Activated CD8-positive, alpha-beta T cell treated with anti-CD3 and anti-CD28 coated beads for 36 hours (primary cell): ENCODE measurements at places on chromosomes 4 and X. TPM values are rescaled to one million over a fixed set of nuclear protein-coding genes. Genes with fewer than 3 reads are reported as not detected.

The AGTR2 gene
- total RNA-seq = not detected

The SLC16A2 gene
- total RNA-seq = 0.36 TPM

The TRIM60 gene
- not detected for total RNA-seq

The EOLA2 gene
- 23.2 TPM for total RNA-seq

The SPINK2 gene
- 0.81 TPM for total RNA-seq

The CENPVL2 gene
- total RNA-seq = not detected

The RPA4 gene
- 0.38 TPM for total RNA-seq

The STK32B gene
- total RNA-seq = not detected

The SPANXD gene
- total RNA-seq = not detected

DNA sequence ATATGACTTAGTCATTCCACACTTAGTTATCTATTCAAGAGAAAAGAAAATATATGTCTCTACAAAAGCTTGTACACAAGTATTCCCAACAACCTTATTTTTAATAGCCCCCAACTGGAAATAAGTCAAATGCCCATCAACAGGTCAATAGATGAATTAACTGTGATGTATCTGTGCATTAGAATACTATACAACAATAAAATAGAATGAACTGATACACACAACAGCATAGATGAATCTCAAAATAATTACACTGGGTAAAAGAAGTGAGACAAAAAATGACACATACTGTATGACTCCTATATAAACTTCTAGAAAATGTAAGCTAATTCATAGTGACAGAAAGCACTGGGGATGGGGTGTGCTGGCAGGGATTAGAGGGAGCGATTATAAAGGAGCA, 354.1 kb upstream of the DIPK2B start:
- no peak for DNase-seq

DNA sequence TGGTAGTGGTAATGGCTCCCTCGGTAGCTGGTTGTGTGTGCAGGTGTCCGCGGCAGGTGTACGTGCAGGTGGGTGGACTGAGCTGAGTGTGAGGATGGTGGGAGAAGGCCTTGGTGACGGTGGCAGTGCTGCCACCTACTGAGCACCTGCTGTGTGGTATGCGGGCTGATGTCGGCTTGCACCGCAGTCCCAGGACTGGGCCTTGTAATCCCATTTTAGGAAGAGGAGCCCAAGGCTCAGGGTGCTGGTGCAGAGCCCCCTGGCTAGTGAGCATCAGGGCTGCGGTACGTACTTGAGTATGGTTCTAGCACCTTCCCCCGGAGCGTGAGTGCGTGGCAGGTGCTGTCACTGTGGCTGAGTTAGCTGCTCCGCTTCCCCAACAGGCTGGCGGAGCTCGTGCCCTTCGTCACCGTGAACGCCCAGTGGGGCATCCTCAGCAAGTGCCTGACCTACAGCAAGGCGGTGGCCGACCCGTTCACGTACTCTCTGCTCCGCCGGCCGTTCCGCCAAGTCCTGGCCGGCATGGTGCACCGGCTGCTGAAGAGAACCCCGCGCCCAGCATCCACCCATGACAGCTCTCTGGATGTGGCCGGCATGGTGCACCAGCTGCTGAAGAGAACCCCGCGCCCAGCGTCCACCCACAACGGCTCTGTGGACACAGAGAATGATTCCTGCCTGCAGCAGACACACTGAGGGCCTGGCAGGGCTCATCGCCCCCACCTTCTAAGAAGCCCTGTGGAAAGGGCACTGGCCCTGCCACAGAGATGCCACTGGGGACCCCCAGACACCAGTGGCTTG, 5.7 kb upstream of the CPZ start:
- DNase-seq = no peak

- DNase-seq = peak; percentile 46
Observed at GRCh38 chr4:95549246-95550114, 707 bp upstream of the UNC5C start.

- DNase-seq = no peak
Observed at GRCh38 chrX:79153348-79153747, 8.9 kb downstream of the GPR174 start.

- DNase-seq = no peak
Observed at GRCh38 chrX:71302461-71303213, 1.1 kb downstream of the ITGB1BP2 start.

DNA sequence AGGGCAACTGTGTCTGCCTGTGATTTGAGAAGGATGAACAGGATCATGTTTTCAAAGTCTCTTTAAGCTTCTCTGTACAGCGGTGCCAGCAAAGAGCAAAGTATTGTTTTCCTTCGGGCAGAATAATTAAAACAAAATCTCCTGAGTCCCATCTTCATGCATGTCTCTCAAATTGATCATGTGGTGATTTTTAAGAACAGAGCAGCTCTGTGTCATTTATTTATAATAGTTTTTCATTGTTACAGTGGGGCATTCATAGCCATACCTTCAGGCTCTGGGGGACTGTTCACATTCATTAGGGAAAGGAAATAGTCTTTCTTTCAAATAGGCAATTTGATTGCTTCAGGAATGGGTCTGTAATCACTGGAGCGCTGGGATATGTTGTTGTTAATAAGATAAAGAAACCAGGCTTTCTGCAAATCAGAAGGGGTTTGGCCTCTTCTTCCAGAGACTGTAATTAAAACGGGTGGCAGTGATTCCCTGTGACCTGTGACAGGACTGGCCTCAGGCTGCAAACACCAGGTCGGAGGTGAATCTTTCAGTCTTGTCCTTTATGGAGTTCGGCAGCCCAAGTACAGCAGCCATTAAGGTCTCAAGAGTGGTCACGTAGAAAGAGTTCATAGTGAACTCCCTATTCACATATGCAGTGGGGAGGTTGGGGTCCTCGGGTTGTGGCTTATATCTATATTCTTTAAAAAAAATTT, 29.3 kb upstream of the CBR4 start:
- no peak for DNase-seq

DNA sequence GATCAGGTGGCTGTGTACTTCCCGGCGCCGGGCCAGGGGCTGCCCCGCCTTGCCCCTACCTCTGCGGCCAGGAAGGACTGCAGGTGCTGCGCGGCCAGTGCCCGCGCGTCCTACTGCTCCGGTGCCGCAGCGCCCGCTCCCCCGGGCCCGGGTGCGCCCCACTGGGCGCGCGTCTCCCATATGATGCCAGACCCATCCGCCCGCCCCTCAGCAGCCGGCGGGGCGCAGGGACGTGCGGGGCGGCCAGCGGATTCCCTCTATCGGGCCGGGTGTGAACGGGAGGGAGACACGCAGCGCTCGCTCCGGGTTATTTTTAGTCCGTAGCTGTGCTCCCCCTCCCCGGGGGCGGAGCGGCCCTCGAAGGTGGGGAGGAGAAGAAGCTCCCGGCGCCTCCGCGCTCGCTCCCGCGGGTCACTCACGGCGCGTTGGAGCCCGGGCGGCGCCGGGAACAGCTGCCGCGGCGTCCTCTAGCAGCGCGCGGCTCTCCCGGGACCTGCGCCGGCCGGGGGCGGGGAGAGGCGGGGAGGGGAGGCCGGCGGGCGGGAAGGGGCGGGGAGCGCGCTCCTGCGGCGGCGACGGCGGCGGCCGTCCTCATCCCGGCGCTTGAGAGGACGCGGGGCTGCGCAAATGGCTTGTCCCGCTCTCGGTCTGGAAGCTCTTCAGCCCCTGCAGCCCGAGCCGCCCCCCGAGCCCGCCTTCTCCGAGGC, 103.6 kb downstream of the UCHL1 start:
- DNase-seq = peak; percentile 8

- no peak for DNase-seq
Observed at GRCh38 chrX:42746606-42747005, 31.4 kb downstream of the PPP1R2C start.

GRCh38 chr4:52825460-52826090, 36.5 kb upstream of the RASL11B start:
- DNase-seq = no peak

- DNase-seq = no peak
Observed at GRCh38 chrX:119359618-119360382, 39.3 kb upstream of the SLC25A43 start.

- no peak for DNase-seq
Observed at GRCh38 chrX:130902446-130902782, 595 bp downstream of the ENOX2 start.

DNA sequence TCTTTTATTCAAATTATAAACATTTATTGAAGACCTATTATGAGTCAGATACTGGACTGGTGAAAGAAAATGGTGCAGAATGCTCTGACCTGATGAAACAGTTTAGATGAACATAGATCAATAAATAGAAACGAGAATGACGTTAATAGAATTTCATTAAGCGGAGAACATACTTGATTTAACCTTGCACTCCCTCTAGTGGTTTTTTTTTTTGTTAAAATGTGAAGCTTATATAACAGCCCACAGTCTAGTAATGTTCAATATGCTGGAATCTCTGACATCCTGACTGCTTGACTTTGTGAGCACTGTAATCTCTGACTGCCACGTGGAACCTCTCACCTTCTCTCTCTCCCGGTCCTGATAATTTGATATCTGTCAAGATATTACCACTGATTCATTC, 32.3 kb downstream of the HDAC8 start:
- DNase-seq = no peak

GRCh38 chr4:66169341-66169740, 499.1 kb upstream of the EPHA5 start:
- DNase-seq = no peak

- DNase-seq = no peak
Observed at GRCh38 chr4:69748173-69748572, 12.2 kb downstream of the SULT1B1 start.

- no peak for DNase-seq
Observed at GRCh38 chrX:53281321-53281822, at the start of gene IQSEC2. Gene IQSEC2 (minus strand): TSS chrX:53281584.

GRCh38 chrX:82230013-82230412, 1028.1 kb downstream of the SH3BGRL start:
- no peak for DNase-seq

- DNase-seq = no peak
Observed at GRCh38 chr4:69484011-69484410, 11.7 kb downstream of the UGT2B4 start.

DNA sequence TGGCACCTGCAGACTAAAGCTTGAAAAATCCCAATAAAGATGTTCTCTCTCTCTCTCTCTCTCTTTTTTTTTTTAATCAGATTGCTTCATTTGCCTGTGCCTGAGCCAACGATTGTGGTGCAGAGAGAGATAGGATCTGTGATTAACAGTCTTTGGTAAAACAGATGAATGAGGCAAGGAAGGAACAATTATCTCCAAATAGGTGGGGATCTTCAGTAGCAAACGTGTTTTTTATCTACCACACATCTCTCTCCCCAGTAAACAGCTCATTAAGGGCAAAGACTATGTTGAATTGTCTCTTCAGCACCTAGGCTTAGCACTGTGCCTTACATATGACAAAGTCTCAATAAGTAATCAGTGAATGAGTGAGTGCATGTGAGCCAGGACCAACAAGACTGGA, 96.3 kb downstream of the SMIM20 start:
- no peak for DNase-seq

DNA sequence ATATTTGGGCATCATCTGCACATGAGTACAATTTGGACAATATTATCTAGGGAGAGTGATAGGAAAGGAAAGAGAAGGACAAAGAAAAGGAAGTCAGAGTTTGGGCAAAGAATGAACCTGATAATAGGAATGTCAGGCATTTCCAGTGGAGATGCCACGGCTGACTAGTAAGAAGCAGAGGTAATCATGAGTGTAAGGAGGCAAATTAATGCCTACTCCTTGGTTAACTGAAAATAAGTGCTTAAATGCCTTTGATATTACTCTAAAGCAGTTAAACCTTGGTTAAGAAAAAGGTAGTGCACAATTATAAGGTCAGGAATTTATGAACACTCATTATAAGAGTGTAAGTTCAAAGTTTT, 99.2 kb upstream of the DDIT4L start:
- no peak for DNase-seq

DNA sequence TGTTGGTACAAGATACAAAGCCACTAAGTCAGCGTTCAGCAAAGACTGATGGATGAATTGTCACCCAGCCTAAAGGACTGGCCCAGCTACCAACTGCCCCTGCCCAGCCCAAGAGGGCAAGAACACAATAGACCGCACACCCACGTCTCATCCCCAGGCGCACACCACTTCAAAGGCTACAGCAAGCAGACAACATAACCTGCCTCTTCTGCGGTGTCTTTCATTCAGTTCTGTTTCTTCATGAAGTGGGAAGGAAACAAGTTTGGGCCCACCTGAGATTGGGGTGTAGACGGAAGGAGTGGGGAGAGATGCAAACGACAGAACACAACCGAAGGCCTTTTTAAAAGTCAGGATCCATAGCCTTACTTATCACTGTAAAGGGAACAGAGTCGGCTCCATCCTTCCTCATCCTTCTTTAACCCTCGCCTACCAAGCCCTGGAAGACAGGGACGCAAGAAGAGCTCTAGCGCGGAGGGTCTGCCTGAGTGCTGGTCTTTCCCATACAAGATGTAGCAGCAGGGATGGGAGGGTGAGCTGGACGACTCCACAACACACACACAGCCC, 691 bp downstream of the SCARB2 start:
- peak; percentile 73 for DNase-seq

DNA sequence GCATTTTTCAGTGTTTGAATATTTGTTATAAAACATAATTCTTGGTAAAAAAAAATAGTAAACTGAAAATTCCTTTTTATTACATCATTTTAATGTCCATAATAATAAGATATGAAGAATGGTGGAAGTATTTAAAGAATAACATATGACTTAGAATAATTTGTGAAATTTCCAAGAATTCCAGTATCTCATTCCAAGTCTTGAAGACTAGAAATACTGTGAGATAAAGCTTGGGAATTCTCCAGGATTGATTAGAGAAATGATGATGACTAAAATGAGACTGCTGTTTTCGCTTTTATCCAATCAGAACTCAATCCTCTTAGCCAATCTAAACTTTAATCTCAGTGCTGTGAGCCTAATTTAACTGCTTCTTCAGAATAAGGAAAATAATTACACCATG, 184.2 kb upstream of the HCCS start:
- DNase-seq = no peak

- DNase-seq = no peak
Observed at GRCh38 chr4:114423582-114423981, 175.0 kb upstream of the UGT8 start.

DNA sequence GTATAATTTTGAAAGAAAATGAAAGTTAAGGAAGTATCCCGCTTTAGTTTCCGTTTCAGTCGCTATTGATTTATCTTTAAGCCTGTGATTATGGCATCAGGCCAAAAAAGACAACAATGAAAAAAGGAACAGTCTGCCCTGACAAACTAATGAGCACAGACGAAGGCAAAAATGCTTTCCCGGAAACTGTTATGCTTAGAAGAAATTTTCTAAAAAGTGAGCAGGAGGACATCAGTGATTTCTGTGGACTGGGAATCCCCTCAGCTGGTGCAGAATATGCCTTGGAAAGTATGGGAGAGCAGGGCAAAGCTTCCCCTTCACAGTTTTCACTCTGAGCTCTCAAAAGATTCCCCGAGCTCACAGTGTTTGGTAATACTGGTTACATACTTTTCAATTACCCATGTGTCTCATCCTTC, 5.1 kb upstream of the CXCL10 start:
- DNase-seq = no peak

- no peak for DNase-seq
Observed at GRCh38 chrX:120316587-120317283, 5.5 kb upstream of the TMEM255A start.

- no peak for DNase-seq
Observed at GRCh38 chr4:169770416-169770815, 12.7 kb upstream of the HPF1 start.

GRCh38 chrX:95145848-95146490, 1472.0 kb downstream of the FAM133A start:
- DNase-seq = no peak

- DNase-seq = no peak
Observed at GRCh38 chrX:132483951-132484350, 4.9 kb downstream of the MBNL3 start.

- DNase-seq = no peak
Observed at GRCh38 chr4:16449406-16449805, 223.1 kb upstream of the TAPT1 start.
